ENCODE measurements at places on chromosomes 12 and 14.

- DNase-seq: no peak
Measured at GRCh38 chr12:98845957-98846356, 200.9 kb downstream of the APAF1 start.

DNA sequence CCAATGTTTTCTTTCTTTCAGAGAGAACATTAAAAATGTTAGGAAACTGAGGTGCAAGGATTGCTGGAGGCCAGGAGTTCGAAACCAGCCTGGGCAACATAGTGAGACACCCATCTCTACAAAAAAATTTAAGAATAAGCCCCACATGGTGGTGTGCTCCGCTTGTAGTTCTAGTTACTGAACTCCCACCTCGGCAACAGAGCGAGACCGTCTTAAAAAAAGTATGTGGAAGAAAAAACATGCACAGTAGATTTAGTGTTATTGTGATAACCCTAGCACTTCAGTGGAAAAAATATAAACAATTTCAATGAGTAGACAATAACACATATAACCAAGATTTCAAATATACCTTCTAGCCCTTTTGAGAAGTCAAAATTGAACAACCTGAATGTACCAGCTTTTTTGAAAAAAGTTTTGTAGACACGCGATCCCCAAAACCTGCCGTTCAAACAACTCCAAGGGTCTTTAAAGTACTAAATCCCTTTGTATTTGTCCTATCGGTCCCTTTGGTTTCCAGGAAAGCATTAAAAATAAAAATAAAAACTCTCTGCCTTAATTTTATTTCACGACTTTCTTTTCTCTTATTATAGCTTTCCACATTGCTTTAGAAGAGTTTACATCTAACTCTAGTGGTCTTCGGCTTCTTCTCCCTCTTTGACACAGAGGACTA lies 1.0 kb upstream of the ANO6 start:
- DNase-seq: no peak

- no peak for DNase-seq
Measured at GRCh38 chr14:66111891-66112290, 374.3 kb upstream of the CCDC196 start.

- no peak for DNase-seq
Measured at GRCh38 chr14:68363466-68363842, 429.4 kb downstream of the ZFP36L1 start.

Measured in stimulated activated CD8-positive, alpha-beta memory T cell treated with anti-CD3 and anti-CD28 coated beads, Interleukin-4, amount 100 ng/mL, for 4 hours (primary cell).